ENCODE measurements at places on chromosomes 1 and 21.

GRCh38 chr1:46538147-46538546 lies 13.3 kb downstream of the KNCN start:
- no peak for DNase-seq

- no peak for DNase-seq
Measured at GRCh38 chr1:77948841-77949424, 29.9 kb downstream of the FUBP1 start.

GRCh38 chr1:69920426-69920825 lies 285.0 kb downstream of the LRRC40 start:
- no peak for DNase-seq

DNA sequence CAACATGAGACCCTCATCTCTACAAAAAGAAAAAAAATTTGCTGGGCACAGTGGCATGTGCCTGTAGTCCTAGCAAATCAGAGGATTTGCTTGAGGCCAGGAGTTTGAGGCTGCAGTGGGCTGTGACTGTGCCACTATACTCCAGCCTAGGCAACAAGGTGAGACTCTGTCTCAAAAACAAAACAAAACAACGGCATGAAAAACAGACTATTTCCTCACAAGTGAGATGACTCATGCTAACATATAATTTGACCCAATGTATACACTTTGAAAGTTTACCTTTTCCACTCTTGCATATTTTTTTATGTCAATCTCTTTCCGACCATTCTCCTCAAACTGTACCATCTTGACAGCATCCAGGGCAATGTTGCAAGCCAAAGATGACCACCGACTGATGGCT lies 17.5 kb downstream of the CCT3 start:
- DNase-seq: no peak

All from stimulated activated CD8-positive, alpha-beta memory T cell treated with anti-CD3 and anti-CD28 coated beads, Interleukin-4, amount 100 ng/mL, for 1 hour (primary cell).